ENCODE measurements at places on chromosomes 3 and 15. TPM values are rescaled to one million over a fixed set of nuclear protein-coding genes. Genes with fewer than 3 reads are reported as not detected.

ANKRD34C gene
- 2.4 TPM for total RNA-seq

FGD5 gene
- 4.7 TPM for total RNA-seq

EIF4G1 gene
- total RNA-seq = 83.3 TPM

COL7A1 gene
- total RNA-seq = 5.8 TPM

CHRM5 gene
- 0.27 TPM for total RNA-seq

GABPB1 gene
- 34.1 TPM for total RNA-seq

LRRIQ4 gene
- 1.3 TPM for total RNA-seq

SH3GL3 gene
- 23.7 TPM for total RNA-seq

CHRNA3 gene
- 7.6 TPM for total RNA-seq

EPM2AIP1 gene
- total RNA-seq = 45.5 TPM

LMOD3 gene
- total RNA-seq = not detected

TMEM158 gene
- total RNA-seq = 5.2 TPM

MCTP2 gene
- 0.64 TPM for total RNA-seq

SEMA3G gene
- 3.3 TPM for total RNA-seq

MED12L gene
- total RNA-seq = 12.8 TPM

CCDC54 gene
- 0.54 TPM for total RNA-seq

DNAH12 gene
- 1.7 TPM for total RNA-seq

NECTIN3 gene
- total RNA-seq = 98.5 TPM

FAM107A gene
- 13.1 TPM for total RNA-seq

ALDH1A2 gene
- 8.9 TPM for total RNA-seq

SPSB4 gene
- total RNA-seq = 12.7 TPM

TNFAIP8L3 gene
- total RNA-seq = 3.2 TPM

CORO2B gene
- total RNA-seq = 30.2 TPM

GRK7 gene
- 0.09 TPM for total RNA-seq

FETUB gene
- total RNA-seq = not detected

EFCC1 gene
- total RNA-seq = 1.6 TPM

ACVR2B gene
- 47.0 TPM for total RNA-seq

C3orf18 gene
- 15.8 TPM for total RNA-seq

IGSF10 gene
- total RNA-seq = 3.9 TPM

WDR6 gene
- total RNA-seq = 79.4 TPM

TNFSF10 gene
- 2.0 TPM for total RNA-seq

SLC28A2 gene
- total RNA-seq = not detected

MB21D2 gene
- 41.1 TPM for total RNA-seq

MESP1 gene
- 2.1 TPM for total RNA-seq

SCG5 gene
- total RNA-seq = 76.3 TPM

DAPK2 gene
- total RNA-seq = 2.9 TPM

SMCO1 gene
- not detected for total RNA-seq

KLHL40 gene
- total RNA-seq = 0.09 TPM

PTX3 gene
- total RNA-seq = 4.7 TPM

CIP2A gene
- total RNA-seq = 37.8 TPM

ADGRG7 gene
- total RNA-seq = not detected

KIF15 gene
- total RNA-seq = 11.0 TPM

LIPC gene
- total RNA-seq = not detected

ALDH1L1 gene
- total RNA-seq = 4.7 TPM

RTP1 gene
- 0.27 TPM for total RNA-seq

TRIM42 gene
- total RNA-seq = not detected

EOGT gene
- 12.2 TPM for total RNA-seq

CD80 gene
- 0.36 TPM for total RNA-seq

GOLGA6L4 gene
- 3.6 TPM for total RNA-seq

GOLGA8Q gene
- total RNA-seq = 1.6 TPM

Data from cerebellum (tissue), 4 donors.